Uterus (tissue), 4 donors: ENCODE measurements at places on chromosomes 3 and 15. TPM values are rescaled to one million over a fixed set of nuclear protein-coding genes. Genes with fewer than 3 reads are reported as not detected.

Gene GPR176
- total RNA-seq: 8.6 TPM

Gene LHFPL4
- not detected for total RNA-seq

Gene C2CD4A
- not detected for total RNA-seq

- no peaks in the 10 kb centered on the region for H3K27me3 ChIP-seq
- H3K27ac ChIP-seq: peak overlapping the region; percentile 87
- H3K4me3 ChIP-seq: peak overlapping the region; percentile 71
- no peak for DNase-seq
These were observed 551 bp downstream of the NLGN1 start for GRCh38 chr3:173398111-173398479.

DNA sequence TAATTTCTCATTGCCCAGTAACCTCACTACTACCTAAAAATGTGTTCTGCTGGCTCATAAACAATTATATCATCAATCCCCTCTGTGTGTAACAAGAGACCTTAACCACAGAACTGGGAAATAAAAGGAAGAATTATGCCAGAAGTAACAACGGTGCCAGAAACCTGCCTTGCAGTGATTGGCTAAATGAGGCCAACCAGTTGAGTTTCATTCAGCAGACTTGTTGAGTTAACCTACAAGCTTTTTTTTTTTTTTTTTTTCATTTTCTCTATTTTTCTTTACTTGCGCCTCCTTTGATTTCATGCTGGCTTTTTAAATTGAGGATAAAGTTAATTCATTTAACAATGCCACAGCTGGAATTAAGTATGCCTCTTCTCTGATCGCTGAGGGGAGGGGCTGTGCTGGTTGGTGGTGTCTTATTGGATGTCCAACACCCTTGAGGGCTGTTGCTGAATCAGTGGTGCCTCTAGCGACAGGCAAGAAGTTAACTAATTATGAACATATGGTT is 30.0 kb upstream of the GMNC start:
- no peaks in the 10 kb centered on the region for H3K36me3 ChIP-seq
- no peak overlapping the region for H3K4me3 ChIP-seq
- no peaks in the 10 kb centered on the region for H3K27me3 ChIP-seq
- DNase-seq: no peak
- no peak overlapping the region for H3K27ac ChIP-seq
- H3K4me1 ChIP-seq: no peaks in the 10 kb centered on the region

DNA sequence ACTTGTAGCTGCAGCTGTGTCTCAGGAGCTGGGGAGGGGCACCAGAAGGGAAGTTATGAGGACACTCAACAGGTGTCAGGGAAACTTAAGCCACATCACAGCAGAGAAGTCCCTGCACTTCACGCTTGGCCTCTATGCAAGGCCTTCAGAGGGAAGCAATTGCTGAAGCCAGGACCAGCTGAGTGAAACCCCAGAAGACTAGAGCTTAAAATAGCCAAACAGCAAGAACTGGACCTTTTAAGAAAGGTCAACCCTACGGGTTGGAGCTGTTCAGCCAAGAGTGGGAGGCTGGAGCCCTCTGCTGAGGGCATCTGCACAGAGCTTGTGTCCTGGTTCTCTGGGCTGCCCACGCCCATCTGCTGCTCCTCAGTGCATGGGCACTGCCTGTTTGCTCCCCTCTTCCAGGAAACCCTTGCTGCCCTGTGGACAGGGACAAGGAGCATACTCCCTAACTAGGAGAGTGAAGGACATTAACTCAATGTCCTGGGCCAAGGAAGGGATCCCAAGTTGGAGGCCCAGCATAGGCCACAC is 3.9 kb upstream of the GRAMD2A start:
- H3K4me3 ChIP-seq: no peak overlapping the region
- no peaks in the 10 kb centered on the region for H3K4me1 ChIP-seq
- peaks cover 10% of the 10 kb centered on the region for H3K27me3 ChIP-seq
- no peaks in the 10 kb centered on the region for H3K36me3 ChIP-seq

DNA sequence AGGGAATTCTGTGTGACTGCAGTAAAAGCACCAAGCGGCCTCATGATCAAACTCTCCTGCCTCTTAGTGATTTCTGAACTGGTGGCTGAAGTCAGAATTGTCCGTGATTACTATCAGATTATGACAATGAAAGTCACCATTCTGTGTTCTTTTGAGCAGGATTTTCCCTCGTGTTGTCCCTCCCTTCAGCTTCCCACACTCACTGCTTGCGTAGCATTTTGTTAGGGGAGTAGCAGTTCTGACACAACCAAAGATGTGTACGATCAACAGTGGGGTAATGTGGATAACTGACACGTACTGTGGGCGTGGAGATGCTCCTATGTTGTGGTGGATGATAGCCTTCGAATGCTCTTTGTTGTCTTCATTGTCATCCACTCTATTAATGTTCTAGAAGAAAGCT is 67.8 kb upstream of the ICE2 start:
- no peaks in the 10 kb centered on the region for H3K36me3 ChIP-seq
- no peak for DNase-seq
- no peak overlapping the region for H3K4me3 ChIP-seq
- no peak overlapping the region for H3K27ac ChIP-seq

- H3K4me1 ChIP-seq: no peaks in the 10 kb centered on the region
- H3K27me3 ChIP-seq: no peaks in the 10 kb centered on the region
- H3K27ac ChIP-seq: no peak overlapping the region
- H3K4me3 ChIP-seq: no peak overlapping the region
These were observed 133.7 kb upstream of the BCL6 start for GRCh38 chr3:187878772-187879518.

- H3K27ac ChIP-seq: no peak overlapping the region
- H3K4me1 ChIP-seq: no peaks in the 10 kb centered on the region
- H3K27me3 ChIP-seq: no peaks in the 10 kb centered on the region
- DNase-seq: peak; percentile 40
- H3K36me3 ChIP-seq: no peaks in the 10 kb centered on the region
These were observed 108.5 kb downstream of the TNIK start for GRCh38 chr3:171351676-171352075.

GRCh38 chr3:120059081-120059864 is 35.0 kb downstream of the GSK3B start:
- no peak overlapping the region for H3K4me3 ChIP-seq
- no peaks in the 10 kb centered on the region for H3K27me3 ChIP-seq
- H3K4me1 ChIP-seq: no peaks in the 10 kb centered on the region
- no peak for DNase-seq
- no peaks in the 10 kb centered on the region for H3K36me3 ChIP-seq

- H3K4me1 ChIP-seq: no peaks in the 10 kb centered on the region
- H3K27ac ChIP-seq: no peak overlapping the region
- no peak overlapping the region for H3K4me3 ChIP-seq
- H3K27me3 ChIP-seq: peaks cover 10% of the 10 kb centered on the region
These were observed 528.4 kb upstream of the SEMA6D start for GRCh38 chr15:47188758-47189507.

GRCh38 chr15:90691982-90692773 is 25.0 kb upstream of the BLM start:
- H3K4me1 ChIP-seq: no peaks in the 10 kb centered on the region
- H3K27me3 ChIP-seq: no peaks in the 10 kb centered on the region
- H3K36me3 ChIP-seq: no peaks in the 10 kb centered on the region

DNA sequence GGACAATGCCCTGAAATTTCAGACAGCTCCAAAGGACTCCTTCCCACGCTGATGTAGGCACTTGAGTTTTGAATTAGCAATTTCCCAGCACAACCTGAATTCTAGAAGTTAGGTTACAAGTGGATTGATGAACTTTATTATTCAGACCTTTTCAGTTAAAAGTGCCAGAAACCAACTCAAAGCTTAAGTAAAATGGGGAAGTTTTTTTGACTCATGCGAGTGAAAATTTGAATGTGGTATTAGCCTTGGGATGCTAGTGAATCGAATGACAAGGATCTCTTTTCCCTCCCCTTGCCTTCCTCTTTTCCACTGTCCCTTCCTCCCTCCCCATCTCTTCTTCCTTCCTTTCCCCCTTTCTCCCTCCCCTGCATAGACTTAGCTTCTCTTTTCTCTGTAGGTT is 295.1 kb upstream of the PROK2 start:
- H3K4me3 ChIP-seq: no peak overlapping the region
- no peak for DNase-seq
- no peak overlapping the region for H3K27ac ChIP-seq
- peaks cover 7% of the 10 kb centered on the region for H3K4me1 ChIP-seq
- no peaks in the 10 kb centered on the region for H3K27me3 ChIP-seq

DNA sequence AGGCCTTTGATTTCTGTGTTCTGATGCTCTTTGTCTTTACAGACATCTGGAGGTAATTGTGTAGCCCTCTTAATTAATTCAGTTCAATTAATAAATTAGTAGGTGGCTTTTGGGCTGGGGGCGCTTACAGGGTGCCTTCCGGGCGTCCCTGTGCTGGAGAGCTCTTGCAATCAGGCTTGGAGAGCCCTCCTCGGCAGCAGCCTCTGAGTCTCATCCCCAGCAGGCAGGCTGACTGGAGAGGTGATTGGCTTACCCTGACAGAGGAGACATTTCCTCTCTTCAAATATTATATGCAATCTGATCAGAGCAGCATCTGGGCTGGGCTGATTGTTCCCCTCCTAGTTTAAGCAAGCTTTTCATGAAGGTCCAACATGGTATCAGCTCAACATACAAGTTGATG is 250.7 kb downstream of the LPP start:
- H3K27me3 ChIP-seq: no peaks in the 10 kb centered on the region
- no peaks in the 10 kb centered on the region for H3K36me3 ChIP-seq
- no peak for DNase-seq
- H3K4me1 ChIP-seq: no peaks in the 10 kb centered on the region

DNA sequence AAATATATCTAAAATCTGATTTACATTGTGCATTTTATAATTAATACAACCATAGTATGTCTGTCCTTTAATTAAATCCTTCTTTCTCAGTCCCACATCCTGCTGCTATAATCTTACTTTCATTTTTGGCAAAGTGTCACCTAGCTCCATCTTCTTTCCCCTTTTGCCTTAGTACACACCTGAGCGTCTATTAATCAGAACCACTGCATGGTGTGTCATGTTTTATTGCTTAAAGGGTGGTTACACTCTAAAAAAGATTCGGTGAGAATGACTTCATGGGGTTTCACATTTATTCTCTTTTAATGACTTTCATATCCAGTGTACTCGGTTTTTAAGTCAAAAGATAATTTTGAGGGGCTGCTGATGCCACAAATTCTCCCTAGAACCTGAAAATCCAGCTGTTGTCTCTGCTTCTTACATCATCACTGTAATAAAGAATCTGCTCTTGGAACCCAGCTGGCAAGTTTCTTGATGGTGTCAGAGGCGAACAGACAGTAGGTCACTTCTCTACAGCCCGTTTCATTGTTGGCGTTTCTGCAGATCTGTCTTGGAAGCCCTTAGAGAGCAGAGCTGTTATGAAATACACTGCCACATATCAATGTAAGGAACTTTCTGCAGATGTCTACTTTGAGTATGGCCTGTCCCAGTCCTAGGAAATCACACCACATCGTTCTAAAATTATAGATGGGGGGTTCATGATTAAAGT is 99.7 kb downstream of the TIGIT start:
- no peaks in the 10 kb centered on the region for H3K27me3 ChIP-seq
- H3K4me1 ChIP-seq: no peaks in the 10 kb centered on the region
- no peak overlapping the region for H3K27ac ChIP-seq
- H3K4me3 ChIP-seq: no peak overlapping the region
- DNase-seq: no peak
- H3K36me3 ChIP-seq: no peaks in the 10 kb centered on the region

GRCh38 chr15:52660192-52660591 is 19.0 kb downstream of the ATOSA start:
- H3K36me3 ChIP-seq: no peaks in the 10 kb centered on the region
- no peak for DNase-seq
- H3K4me3 ChIP-seq: no peak overlapping the region
- no peaks in the 10 kb centered on the region for H3K4me1 ChIP-seq
- H3K27me3 ChIP-seq: no peaks in the 10 kb centered on the region

GRCh38 chr3:139519998-139520737 is 19.4 kb downstream of the RBP1 start:
- no peak overlapping the region for H3K27ac ChIP-seq
- H3K4me3 ChIP-seq: no peak overlapping the region
- no peaks in the 10 kb centered on the region for H3K36me3 ChIP-seq
- no peaks in the 10 kb centered on the region for H3K27me3 ChIP-seq

GRCh38 chr3:31307131-31307785 is 225.5 kb upstream of the STT3B start:
- no peaks in the 10 kb centered on the region for H3K36me3 ChIP-seq
- no peak overlapping the region for H3K27ac ChIP-seq
- no peaks in the 10 kb centered on the region for H3K27me3 ChIP-seq
- no peak overlapping the region for H3K4me3 ChIP-seq
- DNase-seq: no peak
- H3K4me1 ChIP-seq: no peaks in the 10 kb centered on the region

- no peak for DNase-seq
- H3K4me1 ChIP-seq: no peaks in the 10 kb centered on the region
- no peak overlapping the region for H3K27ac ChIP-seq
- H3K4me3 ChIP-seq: no peak overlapping the region
- no peaks in the 10 kb centered on the region for H3K36me3 ChIP-seq
- no peaks in the 10 kb centered on the region for H3K27me3 ChIP-seq
These were observed 234.6 kb downstream of the RBMS3 start for GRCh38 chr3:29515451-29515850.

- no peaks in the 10 kb centered on the region for H3K36me3 ChIP-seq
- H3K4me1 ChIP-seq: no peaks in the 10 kb centered on the region
- no peaks in the 10 kb centered on the region for H3K27me3 ChIP-seq
- H3K4me3 ChIP-seq: no peak overlapping the region
- DNase-seq: no peak
- H3K27ac ChIP-seq: no peak overlapping the region
These were observed 80.0 kb upstream of the SPATA16 start for GRCh38 chr3:173221010-173221409.

DNA sequence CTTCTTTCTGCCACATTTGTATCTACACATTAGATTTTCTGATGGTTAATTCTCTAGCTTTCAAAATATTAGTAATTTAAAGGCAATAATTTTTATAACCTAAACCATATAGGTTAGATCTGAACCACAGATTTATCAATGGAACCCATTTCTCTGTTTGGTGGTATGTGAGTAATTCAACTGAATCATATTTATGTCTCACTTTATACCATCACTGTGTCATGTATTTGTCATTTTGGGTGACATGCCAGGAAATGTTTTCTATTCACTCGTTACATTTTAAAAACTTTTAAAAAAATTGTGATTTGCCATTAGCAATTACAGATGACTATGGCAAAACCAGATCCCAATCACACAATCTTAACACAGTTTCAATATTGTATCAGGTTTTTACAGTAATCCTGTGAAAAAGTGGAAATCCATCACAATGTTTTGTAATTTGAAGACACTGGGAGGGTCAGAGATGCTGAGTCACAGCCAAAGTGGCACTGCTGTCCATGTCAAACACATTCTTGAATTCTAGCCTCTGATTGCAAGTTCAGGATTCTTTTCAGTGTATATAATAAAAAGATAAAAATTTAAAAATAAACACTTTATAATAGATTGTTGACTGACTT is 356.0 kb upstream of the RBMS3 start:
- no peaks in the 10 kb centered on the region for H3K4me1 ChIP-seq
- H3K27ac ChIP-seq: no peak overlapping the region
- DNase-seq: no peak

- no peaks in the 10 kb centered on the region for H3K4me1 ChIP-seq
- H3K27me3 ChIP-seq: no peaks in the 10 kb centered on the region
These were observed 59.6 kb downstream of the ESYT3 start for GRCh38 chr3:138493804-138494606.
